ENCODE measurements at places on chromosomes 4 and X. TPM values are rescaled to one million over a fixed set of nuclear protein-coding genes. Genes with fewer than 3 reads are reported as not detected.

DNA sequence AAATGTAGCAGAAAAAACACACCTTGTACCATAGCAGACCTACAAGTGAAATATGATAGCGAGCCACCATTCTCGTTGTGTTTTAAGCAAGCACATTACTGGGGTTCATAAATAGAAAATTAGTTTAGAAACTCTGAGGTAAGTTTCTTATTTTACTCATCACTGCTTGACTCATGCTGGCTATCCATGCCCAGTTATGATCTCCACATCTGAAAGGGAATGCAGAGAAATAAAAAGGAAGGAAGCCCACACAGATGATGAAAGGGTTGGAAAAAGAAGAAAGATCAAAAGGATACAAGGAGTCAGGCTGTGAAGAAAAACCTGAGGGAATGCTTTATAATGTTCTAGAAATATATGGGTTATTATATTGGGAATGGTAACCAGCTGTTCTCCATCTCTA lies 54.5 kb downstream of the CAMK2D start:
- no peaks in the 10 kb centered on the region for H3K4me1 ChIP-seq
- DNase-seq, result no peak
- no peak overlapping the region for H3K27ac ChIP-seq
- H3K36me3 ChIP-seq, result no peaks in the 10 kb centered on the region

DNA sequence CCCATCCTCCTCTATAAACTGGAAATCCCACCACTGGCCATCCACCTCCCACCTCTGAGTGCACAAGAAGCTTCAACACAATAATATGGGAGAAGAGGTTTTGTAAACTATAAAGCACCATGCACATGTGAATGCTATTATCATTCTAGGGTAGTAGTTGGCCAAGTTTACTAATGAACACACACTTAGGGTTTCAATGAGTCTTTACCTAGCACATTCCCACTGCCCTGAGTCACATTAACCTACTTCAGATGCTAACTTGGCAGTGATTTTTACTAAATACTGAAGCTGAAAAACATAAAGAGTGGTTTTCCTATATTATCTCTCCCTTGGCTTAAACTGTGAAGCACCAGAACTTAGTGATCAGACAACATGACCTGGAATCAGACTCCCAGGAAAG lies 93.9 kb downstream of the SH3KBP1 start:
- no peak overlapping the region for H3K4me3 ChIP-seq
- DNase-seq, result no peak
- no peaks in the 10 kb centered on the region for H3K36me3 ChIP-seq
- no peaks in the 10 kb centered on the region for H3K4me1 ChIP-seq

GRCh38 chr4:86831262-86832130 lies 17.7 kb downstream of the SLC10A6 start:
- DNase-seq, result peak; percentile 33
- no peaks in the 10 kb centered on the region for H3K4me1 ChIP-seq
- H3K27me3 ChIP-seq, result no peaks in the 10 kb centered on the region
- no peak overlapping the region for H3K27ac ChIP-seq
- H3K4me3 ChIP-seq, result no peak overlapping the region

DNA sequence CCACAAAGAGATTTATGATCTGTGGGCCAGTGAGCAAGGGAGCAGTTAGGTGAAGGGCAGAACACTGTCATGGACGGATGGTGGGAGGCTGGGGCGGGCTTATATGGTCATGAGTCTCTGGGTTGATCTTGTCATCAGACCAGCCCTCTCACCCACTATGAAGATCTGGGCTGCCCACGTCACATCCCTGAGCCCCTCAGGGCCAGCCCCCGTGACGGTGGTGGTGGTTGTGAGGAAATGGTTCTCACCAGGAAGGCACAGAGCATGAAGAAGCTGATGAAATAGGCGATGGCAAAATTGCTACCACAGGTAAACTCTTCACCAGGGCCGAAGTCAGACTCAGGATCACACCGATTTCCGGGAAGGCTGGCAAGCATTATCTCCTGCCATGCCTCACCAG lies 11.1 kb upstream of the SYP start:
- no peak overlapping the region for H3K27ac ChIP-seq
- H3K27me3 ChIP-seq, result peaks cover 21% of the 10 kb centered on the region
- no peaks in the 10 kb centered on the region for H3K36me3 ChIP-seq
- H3K4me3 ChIP-seq, result no peak overlapping the region
- H3K4me1 ChIP-seq, result no peaks in the 10 kb centered on the region

GRCh38 chr4:7155590-7156071 lies 36.7 kb upstream of the SORCS2 start:
- H3K4me1 ChIP-seq, result peaks cover 32% of the 10 kb centered on the region
- no peaks in the 10 kb centered on the region for H3K36me3 ChIP-seq
- H3K27me3 ChIP-seq, result no peaks in the 10 kb centered on the region
- peak; percentile 90 for DNase-seq

DNA sequence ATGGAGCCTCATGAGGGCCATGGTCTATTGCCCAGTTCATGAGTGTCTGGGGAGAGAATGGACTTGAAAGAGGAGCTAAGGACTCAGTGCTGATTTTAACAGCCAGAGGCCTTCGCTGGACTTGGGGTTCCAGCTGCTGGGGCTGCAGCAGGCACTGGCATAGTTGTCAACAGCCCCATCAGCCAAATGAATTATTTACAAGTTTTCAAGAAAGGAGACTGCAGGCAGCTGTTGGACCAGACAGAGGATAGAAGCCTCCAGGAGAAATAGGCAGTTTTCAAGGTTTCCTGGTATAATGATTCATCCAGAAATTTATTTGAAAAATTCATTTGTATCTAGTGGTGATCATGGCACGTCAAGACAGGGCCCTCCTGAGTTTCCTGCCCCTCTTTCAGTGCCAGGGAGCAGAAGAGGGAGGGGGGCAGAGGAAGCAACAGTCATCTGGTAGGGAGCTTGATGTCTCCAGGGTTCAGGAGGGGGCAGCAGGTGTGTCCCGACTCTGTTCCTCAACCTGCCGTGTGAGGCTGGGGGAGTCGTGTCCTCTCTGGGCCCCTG lies 63.1 kb upstream of the GPR78 start:
- peaks cover 23% of the 10 kb centered on the region for H3K4me1 ChIP-seq
- H3K36me3 ChIP-seq, result no peaks in the 10 kb centered on the region
- no peak overlapping the region for H3K4me3 ChIP-seq
- H3K27me3 ChIP-seq, result no peaks in the 10 kb centered on the region
- DNase-seq, result no peak

GRCh38 chrX:47831788-47832187 lies 4.9 kb upstream of the ZNF81 start:
- DNase-seq, result peak; percentile 19
- no peak overlapping the region for H3K27ac ChIP-seq
- peaks cover 3% of the 10 kb centered on the region for H3K27me3 ChIP-seq
- H3K4me1 ChIP-seq, result no peaks in the 10 kb centered on the region

- H3K27me3 ChIP-seq, result no peaks in the 10 kb centered on the region
- DNase-seq, result peak; percentile 10
- no peak overlapping the region for H3K27ac ChIP-seq
- no peak overlapping the region for H3K4me3 ChIP-seq
- H3K4me1 ChIP-seq, result peaks cover 2% of the 10 kb centered on the region
These were observed 101.4 kb downstream of the TBC1D19 start for GRCh38 chr4:26685250-26685649.

MAGEE2 gene
- total RNA-seq, result 0.27 TPM

GABRB1 gene
- not detected for total RNA-seq

VEGFD gene
- 0.44 TPM for total RNA-seq

LUZP4 gene
- not detected for total RNA-seq

All from muscle of leg (tissue), 16 donors.